ENCODE measurements at places on chromosomes 11 and 22.

DNA sequence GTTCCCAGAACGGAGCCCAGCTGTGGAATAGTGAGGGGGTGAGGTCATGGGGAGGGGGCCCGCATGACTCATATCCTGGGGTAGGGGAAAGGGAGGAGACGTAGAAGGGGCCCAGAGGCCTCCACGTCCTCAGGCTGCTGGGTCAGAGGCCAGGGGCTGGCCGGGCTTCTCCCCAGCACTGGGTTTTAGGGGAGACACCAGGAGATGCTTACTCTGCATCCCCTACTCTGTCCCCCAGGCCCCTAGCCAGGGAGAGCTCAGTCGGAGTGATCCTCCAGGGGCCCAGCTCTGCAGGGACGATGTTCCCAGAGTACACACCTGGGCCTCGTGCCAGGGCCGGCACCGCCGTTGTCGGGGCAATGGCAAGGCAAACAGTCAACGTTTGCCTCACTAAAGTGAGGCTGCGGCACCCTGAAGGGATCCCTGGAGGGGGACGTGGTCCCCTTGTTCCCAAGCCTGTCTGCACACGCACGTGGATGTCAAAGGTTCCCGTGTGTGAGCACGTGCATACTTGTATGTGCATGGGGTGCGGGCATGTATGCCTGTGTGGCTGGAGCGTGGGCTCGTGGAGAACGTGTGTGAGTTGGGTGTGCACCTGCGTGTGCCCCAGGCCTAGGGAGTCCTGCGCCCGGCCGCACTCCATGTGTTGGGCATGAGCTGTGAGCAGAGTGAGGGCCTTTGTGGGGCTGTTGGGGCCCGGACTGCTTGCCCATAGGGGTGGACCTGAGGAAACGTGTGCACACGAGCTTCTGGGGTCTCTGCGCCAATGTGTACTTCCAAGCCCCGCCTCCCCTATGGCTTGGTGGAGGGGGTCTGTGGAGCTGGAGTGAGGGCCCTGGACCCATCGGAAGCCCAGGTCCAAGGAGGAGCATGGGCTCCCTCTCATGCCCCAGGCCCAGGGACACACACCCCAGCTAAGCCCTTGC lies 14.2 kb downstream of the PRR33 start:
- DNase-seq: no peak

- no peak for DNase-seq
These were observed 35.5 kb downstream of the BBOX1 start for GRCh38 chr11:27076121-27076589.

GRCh38 chr11:119890466-119890865 lies 161.5 kb upstream of the NECTIN1 start:
- no peak for DNase-seq

DNA sequence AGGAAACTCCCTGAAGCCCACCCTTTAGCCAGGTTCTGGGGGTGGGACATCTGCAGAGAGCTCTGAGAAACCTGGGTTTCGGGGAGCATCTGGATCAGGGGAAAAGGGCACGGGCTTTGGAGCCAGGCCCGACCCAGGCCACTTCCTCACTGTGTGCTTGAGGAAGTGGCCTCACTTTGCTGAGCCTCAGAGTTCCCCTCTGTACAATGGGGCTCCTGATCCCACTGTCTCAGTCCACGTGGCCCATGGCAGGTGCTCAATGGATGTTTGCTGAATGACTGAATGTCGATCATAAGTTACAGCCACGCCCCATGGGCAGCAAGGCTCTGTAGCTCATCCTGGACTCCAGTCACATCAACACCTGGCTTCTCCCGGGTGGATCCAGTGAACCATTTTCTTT lies 1.3 kb downstream of the CRYBB3 start:
- DNase-seq: no peak

- DNase-seq: no peak
These were observed 7.1 kb upstream of the LMO2 start for GRCh38 chr11:33898957-33899356.

DNA sequence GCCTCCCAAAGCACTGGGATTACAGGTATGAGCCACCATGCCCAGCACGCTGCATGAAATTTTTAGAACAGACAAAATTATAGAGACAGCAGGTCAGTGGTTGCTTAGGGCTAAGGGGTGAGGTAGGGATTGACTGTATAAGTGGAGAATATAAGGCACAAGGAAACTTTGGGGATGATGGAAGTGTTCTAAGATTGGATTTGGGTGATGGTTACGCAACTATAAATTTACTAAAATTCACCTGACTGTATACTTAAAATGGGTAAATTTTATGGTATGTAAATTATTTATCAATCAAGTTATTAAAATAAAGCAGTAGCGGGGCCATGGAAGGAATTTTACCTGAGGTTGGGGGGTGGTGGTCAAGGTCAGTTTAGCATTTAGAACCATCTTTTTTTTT lies 16.4 kb upstream of the POLD3 start:
- DNase-seq: no peak

GRCh38 chr22:20237480-20238440 lies 30.4 kb downstream of the RTN4R start:
- no peak for DNase-seq

- no peak for DNase-seq
These were observed 20.7 kb downstream of the PIK3C2A start for GRCh38 chr11:17186932-17187692.
